Pulmonary artery endothelial cell (primary cell): ENCODE measurements at places on chromosomes 16 and 17. TPM values are rescaled to one million over a fixed set of nuclear protein-coding genes. Genes with fewer than 3 reads are reported as not detected.
A peak's percentile ranks its signal among the peaks of the same experiment; 100 is the strongest.

DNA sequence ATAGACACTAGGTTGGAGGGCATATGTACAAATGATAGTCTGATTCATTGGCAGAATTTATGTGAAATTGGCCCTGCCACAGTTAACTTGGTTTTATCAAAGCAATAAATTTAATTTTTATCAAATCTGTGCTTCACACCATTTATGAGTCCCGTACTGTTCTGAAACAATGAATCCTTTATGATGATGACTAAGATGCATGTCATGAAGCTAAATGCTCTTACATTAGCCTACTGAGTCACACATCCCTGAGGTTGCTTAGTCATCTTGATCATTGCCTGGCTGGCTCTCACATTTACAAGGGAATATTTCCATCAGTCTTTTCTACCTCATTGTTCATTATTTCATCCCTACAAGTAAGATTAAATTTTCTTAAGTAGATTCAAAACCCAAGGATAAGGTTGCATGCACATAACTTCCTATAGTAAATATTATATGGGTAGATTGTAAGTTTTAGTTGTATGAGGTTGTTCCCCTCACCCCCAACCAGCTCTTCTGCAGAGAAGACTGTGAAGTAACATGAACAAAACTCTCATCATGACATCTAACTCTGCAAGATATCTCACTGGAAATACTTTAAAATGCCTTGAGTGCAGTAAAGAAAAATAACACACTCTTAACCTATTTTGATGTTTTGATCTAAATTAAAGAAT, 170.7 kb downstream of the CYB561 start:
- peak; percentile 87 for DNase-seq

GRCh38 chr17:82343560-82343959, 10.0 kb upstream of the SECTM1 start:
- DNase-seq = no peak

DNA sequence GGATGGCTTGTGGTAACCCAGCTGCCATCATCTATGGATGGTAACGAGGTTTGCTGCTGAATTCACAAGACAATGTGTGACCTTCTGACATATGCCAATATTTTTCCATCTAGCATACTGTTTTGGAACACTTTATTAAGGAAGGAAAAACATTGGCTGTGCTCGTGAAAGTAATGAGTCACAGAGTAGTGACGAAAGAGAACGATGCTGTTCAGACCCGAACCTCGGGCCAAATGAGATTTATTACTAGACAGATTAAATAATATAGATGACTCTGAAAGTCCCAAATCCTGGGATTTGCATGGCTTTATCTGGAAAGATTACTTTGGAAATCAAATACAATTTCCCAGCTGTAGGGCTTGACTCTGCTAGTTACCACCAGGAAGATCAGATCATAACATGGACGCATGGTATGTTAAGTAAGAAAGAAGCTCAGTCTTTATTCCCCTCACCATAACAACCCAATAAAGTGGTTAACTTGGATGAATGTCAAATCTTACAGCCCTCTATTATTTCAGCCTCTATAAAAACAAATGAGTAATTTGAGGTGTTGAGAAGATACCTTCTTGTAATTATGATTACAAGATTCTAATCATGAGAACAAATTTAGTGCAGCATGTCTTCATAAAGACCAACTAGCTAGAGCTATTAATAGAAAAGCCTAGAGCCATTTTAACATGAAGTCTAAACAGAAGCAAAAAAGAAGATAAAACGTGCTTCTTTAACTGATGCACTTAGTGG, 32.6 kb downstream of the ERN1 start:
- DNase-seq = peak; percentile 83

DNA sequence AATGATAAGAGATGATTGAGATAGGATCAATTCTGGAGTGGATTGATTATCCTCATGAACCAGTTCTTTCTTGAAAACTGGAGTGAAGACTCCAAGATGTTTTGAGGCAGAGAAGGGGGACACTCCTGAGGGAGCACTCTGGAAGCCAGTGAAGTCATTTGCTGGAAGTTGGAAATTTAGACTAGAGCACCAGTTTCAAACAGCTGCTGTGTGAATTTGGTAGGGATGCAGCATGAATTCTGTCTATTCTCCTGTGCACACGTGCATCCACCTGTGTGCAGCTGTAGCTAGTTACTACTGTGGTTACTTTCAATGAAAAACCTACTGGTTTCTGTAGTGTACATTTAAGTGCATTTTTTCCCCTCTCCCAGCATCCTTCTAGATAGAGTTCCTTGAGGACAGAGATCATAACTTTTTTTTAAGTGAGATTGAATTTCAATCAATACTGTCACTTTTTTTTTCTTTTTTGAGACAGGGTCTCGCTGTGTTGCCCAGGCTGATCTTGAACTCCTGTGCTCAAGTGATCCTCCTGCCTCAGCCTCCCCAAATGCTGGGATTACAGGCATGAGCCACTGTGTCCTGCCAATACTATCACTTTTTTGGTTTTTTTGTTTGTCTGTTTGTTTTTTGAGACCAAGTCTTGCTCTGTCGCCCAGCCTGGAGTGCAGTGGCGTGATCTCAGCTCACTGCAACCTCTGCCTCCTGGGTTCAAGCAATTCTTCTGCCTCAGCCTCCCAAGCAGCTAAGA, 65.9 kb downstream of the TUBD1 start:
- no peak for DNase-seq

GRCh38 chr16:15572329-15573001, 70.5 kb downstream of the MARF1 start:
- DNase-seq = no peak

GRCh38 chr16:3047387-3047720, 993 bp downstream of the MMP25 start:
- DNase-seq = no peak

OTOP2 gene
- total RNA-seq = not detected in 2 replicates

OSGIN1 gene
- total RNA-seq = 1.7 and 2.8 TPM in 2 replicates

DNA sequence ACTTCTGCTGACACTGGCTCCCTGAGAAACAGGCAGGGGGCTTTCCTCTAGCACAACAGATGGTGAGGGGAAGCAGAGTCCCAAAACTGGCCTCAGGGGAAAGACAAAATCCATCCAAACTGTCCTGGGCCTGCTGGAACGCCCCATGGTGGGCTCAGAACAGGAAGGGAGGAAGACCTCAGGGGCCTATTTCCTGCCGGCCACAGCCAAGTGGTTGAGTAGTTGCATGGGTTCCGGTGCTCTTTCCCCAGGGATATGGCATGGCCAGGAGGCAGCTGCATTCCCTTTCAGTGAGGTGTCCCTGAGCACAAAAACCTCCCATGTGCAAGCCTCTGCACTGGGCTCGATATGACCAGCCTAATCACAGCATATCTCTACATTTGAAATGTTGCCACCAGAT, 303.0 kb upstream of the IRX5 start:
- no peak for DNase-seq

DNA sequence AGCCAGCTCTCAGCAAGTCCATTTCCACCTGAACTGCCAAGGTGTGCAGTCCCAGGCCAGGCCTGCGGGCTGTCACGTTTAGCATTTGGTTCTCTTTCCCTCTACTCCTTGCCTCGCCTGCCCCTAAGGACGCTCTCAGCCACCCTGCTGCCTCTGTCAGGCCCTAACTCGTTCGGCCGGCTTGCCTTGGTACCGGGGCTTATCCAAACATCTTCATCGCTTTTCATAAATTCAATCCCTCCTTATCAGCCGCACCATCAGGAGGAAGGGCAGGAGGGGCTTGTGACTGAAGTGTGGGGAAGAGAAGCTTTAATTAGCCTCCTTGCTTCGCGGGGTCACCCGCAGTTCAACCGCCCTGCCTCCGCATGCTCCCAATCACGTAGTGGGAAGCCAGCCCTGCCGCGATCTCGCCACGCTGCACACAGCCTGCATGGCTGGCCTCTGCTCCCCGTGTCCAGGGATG, 231.1 kb downstream of the SOX9 start:
- no peak for DNase-seq

DNA sequence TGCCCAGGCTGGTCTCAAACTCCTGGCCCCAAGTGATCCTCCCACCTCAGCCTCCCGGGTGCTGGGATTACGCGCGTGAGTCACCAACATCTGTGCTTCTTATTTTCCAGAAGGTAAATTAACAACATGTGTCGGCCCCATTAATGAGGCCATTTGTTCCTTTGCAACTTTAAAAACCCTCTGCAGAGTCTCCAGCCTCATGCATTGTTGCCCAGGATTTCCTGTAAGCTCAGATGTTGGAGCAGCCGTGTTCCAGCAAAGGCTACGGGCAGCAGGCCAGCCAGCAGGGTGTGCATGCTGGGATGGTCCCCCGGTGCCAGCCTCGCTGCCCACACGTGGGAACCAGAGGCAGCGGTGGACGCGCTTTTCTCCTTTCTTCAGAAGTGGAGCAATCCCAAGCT, 19.1 kb upstream of the HEXD start:
- no peak for DNase-seq

DNA sequence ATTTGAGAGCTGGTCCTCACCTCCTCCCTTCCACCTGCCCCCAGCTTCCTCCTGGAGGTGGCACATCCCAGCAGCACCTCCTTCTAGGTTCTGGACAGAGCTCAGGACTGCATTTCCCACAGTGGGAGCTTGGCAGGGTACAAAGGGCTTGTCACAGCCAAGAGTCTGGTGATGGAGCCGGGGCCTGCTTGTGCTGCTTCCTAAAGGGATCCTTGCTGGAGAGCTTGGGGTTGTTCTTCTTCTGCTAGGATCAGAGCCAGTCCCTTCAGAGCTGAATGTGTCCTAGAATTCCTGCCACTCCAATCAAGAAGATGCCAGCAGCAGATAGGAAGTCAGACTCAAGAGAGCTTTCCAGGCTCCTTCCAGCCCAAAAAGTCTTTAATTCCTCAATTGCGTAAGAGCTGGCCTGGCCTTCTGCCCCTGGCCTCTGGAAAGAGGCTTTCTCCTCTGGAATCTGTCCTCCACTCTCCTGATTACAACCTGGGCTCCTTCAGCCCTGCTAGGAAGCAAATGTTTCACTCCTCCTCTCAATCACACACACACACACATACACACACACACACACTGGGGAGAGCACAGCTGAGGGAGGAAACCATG, 4.4 kb downstream of the CD300E start:
- DNase-seq = no peak

SULT1A4 gene
- total RNA-seq = 4.7 and 8.2 TPM in 2 replicates

ACE gene
- 30.6 and 38.3 TPM in 2 replicates for total RNA-seq

NECAB2 gene
- total RNA-seq = 0.04 and 0.20 TPM in 2 replicates

GRCh38 chr16:49775581-49775980, 80.3 kb downstream of the ZNF423 start:
- DNase-seq = no peak

DNA sequence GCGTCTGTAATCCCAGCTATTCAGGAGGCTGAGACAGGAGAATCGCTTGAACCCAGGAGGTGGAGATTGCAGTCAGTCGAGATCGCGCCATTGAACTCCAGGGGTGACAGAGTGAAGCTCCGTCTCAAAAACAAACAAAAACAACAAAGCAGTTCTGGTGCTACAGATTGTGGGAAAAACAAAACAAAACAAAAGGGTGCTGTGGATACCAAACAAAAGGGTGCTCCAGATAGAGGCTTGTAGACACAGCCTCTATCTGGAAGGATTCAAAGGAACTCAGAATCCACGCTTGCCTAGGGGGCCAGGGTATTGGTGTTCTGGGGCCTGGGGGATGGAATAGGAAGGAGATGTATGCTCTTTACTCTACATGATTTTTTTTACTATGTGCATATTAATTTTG, 2.5 kb downstream of the MYLK3 start:
- no peak for DNase-seq

MRPL27 gene
- 52.2 and 56.8 TPM in 2 replicates for total RNA-seq

CYGB gene
- 0.40 and 1.4 TPM in 2 replicates for total RNA-seq

GRCh38 chr16:56849690-56850680, 15.0 kb upstream of the SLC12A3 start:
- DNase-seq = no peak

DNA sequence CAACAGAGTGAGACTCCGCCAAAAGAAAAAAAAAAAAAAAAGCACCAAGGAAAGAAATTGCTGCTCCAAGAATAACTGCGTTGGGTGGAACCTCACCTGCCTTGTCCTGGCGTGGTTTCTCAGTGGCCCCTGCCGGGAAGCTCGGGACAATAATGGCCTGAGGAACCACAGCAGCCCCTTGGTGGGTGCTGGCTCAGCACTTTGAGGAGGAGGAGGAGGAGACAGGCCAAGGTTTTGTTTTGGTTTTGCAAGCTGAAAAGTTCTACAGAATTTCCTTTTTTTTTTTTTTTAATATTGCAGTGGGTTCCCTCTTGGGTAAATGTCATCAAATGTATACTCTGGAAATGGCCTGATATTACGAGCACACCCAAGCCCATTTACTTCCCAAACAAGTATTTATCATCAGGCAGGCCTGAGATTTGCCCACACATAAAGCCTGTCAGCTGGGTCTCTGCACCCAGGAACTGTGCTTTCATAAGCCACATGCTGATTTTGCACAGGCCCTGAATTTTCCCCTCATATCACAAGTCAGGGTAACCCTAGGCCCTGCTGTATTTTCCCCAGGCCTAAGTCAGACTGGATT, 78.3 kb downstream of the SOCS1 start:
- no peak for DNase-seq

LRRC46 gene
- not detected in 2 replicates for total RNA-seq

GRCh38 chr16:68475071-68475470, 26.8 kb upstream of the SMPD3 start:
- DNase-seq = no peak

GRCh38 chr16:71645450-71645849, 19.5 kb downstream of the MARVELD3 start:
- no peak for DNase-seq

DHRS7C gene
- not detected in 2 replicates for total RNA-seq

DNA sequence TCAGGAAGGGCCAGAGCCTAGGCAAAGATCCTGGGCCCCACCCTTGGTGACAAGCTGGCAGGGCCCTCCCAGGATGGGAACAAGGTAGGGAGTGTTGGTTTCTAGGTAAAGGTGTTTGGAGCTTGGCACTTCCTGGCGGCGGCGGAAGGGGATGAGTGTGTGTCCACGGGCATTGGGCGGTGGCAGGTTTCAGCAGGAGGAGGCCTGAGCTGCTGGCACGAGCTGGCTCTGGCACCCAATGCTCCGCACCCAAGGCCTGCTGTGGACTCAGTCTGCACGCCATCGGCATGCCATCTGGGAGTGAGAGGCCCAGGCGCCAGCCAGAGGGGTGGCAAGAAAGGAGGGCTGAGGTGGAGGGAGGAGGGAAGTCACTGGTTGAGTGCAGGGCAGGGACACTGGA, 46.9 kb upstream of the TAC4 start:
- DNase-seq = no peak

DNA sequence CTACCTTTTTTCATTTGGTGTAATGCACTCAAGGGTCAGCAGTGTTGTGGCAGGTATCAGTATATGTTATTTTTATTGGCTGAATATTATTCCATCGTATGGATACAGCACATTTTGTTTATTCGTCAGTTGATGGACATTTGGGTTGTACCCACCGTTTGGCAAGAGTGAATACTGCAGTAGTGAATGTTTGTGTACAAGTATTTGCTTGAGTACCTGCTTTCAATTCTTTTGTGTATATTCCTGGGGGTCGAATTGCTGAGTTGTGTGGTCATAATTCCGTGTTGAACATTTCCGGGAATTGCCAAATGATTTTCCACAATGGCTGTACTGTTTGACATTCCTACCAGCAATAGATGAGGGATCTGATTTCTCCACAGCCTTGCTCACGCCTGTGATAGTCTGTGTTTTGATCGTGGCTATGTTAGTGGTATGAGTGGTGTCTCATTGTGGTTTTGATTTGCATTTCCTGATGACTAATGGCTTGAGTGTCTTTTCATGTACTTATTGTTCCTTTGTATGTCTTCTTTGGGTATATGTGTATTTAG, 108.4 kb downstream of the OR1D5 start:
- peak; percentile 89 for DNase-seq

- no peak for DNase-seq
Observed at GRCh38 chr17:81888105-81888987, 3.0 kb downstream of the ALYREF start.

- DNase-seq = no peak
Observed at GRCh38 chr16:19304750-19305149, 19.2 kb downstream of the CLEC19A start.

GRCh38 chr17:18974407-18975149, 22.6 kb downstream of the SLC5A10 start:
- no peak for DNase-seq

AIPL1 gene
- not detected in 2 replicates for total RNA-seq
